Sciatic nerve (tissue), 2 donors: ENCODE measurements at places on chromosomes 12 and 14. TPM values are rescaled to one million over a fixed set of nuclear protein-coding genes. Genes with fewer than 3 reads are reported as not detected.

Gene CLEC1B
- total RNA-seq: not detected

Gene PTPN21
- total RNA-seq: 55.7 TPM

Gene ITGB7
- total RNA-seq: 33.4 TPM

Gene KLRF1
- total RNA-seq: 1.8 TPM

DNA sequence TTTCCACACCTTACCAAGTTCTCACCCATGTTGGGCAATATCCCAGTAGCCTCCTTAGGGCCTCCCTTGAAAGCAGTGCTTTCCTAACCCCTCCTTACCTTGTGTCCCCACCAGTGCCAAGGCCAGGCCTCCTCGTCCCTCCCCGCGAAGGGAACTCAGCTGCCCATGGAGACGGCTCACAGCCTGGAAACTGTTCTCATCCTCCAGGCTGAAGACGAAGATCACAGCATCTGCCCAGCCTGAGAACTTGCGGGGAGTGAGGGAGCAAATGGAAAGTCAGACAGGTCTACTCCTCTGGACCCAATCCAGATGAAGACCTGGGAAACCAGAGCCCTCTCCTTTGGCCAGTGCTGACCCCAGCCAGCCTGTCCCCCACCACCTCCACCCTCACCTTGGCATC lies 4.6 kb downstream of the AGAP2 start:
- DNase-seq: no peak

Gene RPAP3
- 25.8 TPM for total RNA-seq

- no peak for DNase-seq
These were observed 436 bp downstream of the VPS33A start for GRCh38 chr12:122265886-122266229.
